ENCODE measurements at places on chromosomes 1 and 21.

GRCh38 chr1:61051719-61052394, 30.5 kb upstream of the NFIA start:
- no peak for DNase-seq

DNA sequence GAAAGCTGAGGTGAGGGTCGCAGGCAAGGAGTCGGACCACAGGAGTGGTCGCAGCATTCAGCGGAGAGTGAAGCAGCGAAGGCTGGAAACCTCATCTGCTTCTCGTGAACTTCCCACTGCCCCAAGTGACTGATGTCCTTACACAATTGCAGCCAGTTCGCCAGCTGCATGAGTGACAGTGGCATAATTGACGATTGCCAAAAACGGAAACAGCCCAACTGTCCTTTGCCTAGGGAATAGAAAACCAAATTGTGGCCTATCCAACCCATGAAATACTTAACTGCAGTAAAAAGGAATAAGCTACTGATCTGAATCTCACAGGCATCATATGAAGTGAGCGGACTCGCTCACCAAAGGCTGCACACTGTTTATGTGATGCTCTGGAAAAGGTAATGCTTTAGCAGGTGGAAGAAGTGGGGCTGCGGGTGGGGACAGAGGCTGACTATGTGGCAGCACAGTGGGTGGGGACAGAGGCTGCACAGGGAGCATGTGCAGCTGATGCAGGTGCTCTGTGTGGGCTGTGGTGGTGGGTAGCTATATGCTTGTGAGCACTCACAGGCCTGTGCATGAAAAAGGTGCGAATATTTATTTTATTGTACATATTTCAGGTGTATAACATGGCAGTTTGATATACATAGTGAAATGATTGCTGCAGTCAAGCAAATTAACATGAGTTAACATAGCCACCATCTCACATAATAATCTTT, 4.2 kb upstream of the NLRP3 start:
- no peak for DNase-seq

- no peak for DNase-seq
Observed at GRCh38 chr1:3242408-3243260, 173.6 kb downstream of the PRDM16 start.

DNA sequence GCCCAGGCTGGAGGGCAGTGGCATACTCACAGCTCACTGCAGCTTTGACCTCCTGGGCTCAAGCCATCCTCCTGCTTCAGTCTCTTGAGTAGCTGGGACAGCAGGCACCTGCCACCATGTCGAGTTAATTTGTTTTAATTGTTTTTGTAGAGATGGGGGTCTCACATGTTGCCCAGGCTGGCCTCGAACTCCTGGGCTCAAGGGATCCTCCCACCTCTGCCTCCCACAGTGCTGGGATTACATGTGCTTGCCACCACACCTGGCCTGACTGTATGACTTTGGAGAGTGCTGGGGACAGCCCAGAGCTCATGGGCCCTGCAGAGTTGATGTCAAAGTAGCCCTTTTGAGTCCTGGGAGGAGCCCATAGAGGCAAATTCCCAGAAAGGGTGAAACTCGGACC, 1.8 kb downstream of the OBSCN start:
- no peak for DNase-seq

GRCh38 chr1:245558069-245558468, 403.3 kb downstream of the KIF26B start:
- DNase-seq = no peak

GRCh38 chr1:27527890-27528817, 38.2 kb upstream of the WASF2 start:
- no peak for DNase-seq

DNA sequence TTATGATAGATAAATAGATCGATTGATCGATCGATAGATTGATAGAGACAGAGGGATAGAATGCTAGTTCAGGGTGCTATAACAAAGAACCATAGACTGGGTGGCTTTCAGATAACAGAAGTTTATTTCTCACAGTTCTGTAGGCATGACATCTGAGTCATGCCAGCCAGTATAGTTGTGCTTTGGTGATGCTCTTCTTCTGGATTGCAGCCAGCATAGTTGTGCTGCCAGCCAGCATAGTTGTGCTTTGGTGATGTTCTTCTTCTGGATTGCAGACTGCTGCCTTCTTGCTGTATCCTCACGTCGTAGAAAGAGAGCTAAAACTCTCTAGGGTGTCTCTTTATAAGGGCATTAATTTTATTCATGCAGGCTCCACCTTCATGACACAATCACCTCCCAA, 860.8 kb downstream of the BRINP3 start:
- no peak for DNase-seq

- DNase-seq = no peak
Observed at GRCh38 chr1:37697090-37697489, 4.8 kb downstream of the CDCA8 start.

DNA sequence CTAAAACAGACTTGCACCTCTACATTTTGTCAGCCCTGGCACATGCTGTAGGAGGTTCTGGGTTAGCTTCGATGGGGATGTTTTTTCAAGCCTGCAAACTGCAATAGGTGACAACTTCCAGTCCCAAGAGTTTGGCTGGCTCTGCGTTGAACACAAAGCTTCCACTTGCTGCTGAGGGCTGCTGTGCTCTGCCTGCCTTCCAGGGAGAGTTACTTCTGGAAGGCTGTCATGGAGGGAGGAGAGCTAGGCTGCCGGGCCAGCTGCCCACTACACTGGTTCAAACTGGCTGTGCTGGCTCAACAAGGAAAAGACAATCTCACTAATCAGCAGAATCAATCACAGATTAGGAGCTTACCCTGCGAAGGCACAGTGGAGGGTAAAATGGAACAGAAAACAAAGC, 46.7 kb upstream of the PPP2R5A start:
- DNase-seq = no peak

DNA sequence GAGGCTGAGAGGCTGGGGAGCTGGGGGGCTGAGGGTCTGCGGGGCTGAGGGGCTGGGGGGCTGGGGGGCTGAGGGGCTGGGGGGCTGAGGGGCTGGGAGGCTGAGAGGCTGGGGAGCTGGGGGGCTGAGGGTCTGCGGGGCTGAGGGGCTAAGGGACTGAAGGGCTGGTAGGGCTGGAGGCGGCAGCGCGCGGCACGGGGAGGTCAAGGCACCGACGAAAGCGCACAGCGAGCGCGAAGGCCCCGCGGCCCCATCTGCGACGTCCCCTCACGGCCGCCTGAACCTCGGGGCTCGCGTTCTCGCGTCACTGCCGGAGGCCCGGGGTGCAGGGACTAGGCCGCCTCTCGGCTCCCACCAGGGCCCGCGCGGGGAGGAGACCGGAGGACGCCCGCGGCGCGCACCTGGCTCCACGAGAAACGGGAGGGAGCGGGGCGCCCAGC, 356 bp downstream of the INTS11 start:
- no peak for DNase-seq

GRCh38 chr1:3803905-3804626, 7.8 kb upstream of the LRRC47 start:
- no peak for DNase-seq

- no peak for DNase-seq
Observed at GRCh38 chr1:95716097-95716496, 482.1 kb downstream of the RWDD3 start.

DNA sequence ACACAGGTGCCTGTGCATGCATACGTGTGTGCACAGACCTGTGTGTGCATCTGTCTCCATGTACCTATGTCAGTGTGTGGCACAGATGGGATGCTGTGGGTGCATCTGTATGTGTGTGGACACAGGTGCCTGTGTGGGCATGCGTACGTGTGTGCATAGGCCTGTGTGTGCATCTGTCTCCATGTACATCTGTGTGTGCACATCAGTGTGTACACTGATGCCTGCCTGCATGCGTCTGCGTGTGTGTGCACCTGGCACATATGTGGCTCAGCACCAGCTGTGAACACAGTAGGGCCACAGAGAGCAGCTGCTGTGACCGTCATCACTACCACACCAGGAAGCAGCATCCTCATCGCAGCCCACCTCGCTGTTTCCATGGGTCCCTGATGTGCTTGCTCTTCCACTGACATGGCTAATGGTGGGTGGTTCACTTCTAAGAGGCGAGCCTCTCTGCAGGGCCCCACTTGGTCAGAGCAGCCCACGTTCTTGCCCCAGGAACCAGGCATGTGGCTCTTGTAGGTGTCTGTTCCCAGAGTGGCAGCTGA, 9.6 kb upstream of the SPATC1L start:
- no peak for DNase-seq

GRCh38 chr1:7489586-7489985, 281.5 kb upstream of the VAMP3 start:
- DNase-seq = no peak

- no peak for DNase-seq
Observed at GRCh38 chr1:109479901-109480300, 3.8 kb upstream of the ATXN7L2 start.

DNA sequence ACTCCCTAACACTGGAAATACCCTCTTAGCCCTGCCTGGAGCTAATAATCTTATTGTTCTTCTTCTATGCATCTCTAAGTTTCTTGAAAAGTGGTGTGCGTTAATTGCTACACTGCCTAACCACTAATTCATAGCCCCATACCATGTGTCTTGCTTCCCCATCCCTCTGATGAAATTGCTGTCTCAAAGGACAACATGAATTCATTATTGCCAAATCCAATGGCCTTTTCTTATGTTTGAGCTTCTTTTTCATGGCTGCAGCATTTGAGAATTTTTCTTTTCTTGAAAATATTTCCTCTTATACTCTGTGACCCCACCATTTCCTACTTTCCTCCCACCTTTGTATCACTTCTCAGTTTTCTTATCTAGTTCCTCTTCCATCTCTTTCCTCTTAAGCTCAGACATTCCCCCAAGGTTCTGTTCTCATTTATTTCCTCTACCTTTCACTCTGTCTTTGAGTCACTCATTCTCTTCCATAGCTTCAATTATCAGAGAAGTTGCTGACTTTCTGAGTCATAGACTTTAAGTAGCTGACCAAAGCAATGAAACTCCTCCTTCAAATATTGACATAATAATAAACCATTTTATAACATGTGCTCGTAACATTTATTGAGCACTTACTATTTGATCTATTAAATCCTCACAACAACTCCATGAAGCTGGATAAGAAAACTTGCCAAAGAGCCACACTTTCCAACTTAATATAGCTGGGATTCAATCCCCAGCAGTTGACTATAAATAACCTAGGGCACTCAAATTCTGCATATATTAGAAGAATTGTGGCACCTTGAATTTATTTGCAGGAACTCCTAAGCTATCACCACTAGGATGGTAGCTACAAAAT, 35.5 kb upstream of the ATP6V1G3 start:
- no peak for DNase-seq

DNA sequence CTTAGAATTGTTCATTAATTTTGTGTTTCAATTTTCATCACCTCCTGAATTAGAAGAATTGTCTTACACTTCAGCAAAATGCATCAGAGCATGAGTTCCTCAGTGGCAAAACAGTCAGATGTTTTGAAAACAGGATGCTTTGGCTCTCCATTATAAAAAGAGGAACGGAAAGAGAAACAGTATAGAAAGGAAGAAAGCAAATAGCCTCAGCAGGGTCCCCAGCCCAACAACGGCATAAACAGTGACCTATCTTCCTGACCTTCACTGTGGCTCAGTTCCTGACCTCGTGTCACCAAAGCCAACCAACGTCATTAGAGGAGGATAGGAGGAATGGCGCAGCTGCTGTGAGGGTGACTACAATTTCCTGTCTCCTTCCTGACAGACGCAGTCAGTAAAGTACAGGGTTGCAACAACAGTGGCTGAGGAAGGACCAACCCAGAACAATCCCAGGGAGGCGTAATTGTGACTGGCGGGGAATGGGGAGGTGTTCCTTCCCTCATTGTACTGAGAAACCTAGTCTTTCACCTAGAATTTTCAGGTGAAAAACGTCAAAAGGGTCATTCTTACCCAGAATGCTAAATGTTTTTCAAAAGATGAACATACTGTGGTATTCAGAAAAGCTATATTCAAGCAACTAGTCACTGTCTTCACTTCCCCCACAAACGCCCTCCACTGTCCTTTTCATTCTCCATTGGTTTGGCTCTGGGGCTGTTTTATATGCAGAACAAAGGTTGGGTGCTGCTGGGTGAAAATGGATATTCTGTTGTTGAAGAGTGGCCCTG, 197.9 kb upstream of the SGIP1 start:
- DNase-seq = peak; percentile 51

DNA sequence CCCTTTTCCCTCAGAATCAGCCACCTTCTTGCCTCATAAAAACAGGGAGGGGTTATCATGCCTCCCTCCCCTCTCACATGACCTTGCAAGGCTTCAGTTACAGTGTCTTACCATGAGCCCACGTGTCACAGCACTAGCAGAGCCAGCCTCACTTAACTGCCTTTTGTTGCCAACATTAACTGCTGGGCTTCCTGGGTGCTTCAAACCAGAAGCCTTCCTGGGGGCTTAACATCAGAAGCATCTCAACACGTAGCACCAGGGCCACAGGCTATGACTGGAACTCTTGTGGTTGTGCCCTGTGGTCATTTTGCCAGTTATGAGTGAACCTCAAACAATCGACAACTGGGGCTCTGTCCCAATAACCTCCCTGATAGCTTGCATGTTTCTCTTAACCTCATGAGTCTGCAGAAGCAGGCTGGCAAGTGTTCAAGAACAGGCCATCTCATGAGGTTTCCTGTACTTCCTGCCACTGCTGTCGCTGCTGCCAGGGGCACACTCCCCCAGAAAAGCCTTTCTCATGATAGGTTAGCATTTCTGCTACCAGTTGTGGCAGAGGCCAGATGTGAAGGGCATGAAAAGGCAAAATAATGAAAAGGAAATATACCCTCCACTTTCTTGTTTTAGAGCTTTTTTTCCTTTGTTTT, 132.2 kb downstream of the GLUL start:
- peak; percentile 24 for DNase-seq

GRCh38 chr1:151993734-151994496, at the start of gene S100A10:
TSS of gene S100A10 (minus strand) at chr1:151993859. CDS start at chr1:151986230, 7,629 bp downstream.
- DNase-seq = peak; percentile 35

DNA sequence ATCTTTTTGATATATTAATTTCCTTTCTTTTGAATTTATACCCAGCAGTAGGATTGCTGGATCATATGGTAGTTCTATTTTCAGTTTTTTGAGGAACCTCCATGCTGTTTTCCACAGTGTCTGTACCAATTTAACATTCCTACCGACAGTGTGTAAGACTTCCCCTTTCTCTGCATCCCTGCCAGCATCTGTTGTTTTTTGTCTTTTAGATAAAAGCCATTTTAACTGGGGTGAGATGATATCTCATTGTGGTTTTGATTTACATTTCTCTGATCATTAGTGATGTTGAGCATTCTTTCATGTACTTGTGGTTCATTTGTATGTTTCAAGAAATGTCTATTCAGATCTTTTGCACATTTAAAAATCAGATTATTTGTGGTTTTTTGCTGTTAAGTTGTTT, 62.4 kb upstream of the STUM start:
- DNase-seq = no peak
